ENCODE measurements at places on chromosomes 4 and X.

DNA sequence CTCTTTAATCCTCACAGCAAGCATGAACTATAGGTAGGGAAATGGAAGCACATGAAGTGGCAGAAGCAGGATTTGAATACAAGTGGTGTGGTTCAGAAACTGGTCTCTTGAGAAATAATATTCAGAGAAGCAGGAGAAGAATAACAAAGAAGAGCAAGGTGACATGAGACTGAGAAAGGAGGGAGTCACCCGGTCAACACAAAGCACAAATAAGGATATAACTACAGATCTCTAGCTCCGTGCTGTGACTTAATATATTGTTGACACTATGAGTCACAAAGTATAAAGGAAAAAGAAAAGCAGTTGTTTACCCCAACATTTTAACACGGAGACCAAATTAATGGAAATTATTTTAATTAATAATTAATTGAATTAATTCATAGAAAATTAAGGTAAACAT is 204.5 kb downstream of the CPE start:
- no peak for DNase-seq

DNA sequence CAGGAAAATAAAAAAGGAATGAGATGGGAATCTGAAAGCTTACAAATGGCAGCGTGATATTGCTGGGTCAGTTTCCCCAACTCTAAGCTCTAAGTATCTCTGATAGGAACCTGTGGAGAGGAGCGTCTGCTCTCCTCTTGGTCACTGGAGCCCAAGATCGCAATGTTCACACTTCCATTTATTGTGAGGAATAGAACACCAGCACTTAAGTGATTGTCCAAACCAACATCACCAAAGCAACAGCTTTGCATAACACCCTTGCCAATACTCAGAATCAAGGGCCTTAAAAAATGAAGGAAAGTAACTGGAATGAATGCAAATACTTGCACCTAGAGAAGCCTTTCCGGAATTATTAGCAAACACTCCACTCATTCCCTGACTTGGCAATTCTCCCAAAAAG is 46.8 kb upstream of the ATXN3L start:
- no peak for DNase-seq

DNA sequence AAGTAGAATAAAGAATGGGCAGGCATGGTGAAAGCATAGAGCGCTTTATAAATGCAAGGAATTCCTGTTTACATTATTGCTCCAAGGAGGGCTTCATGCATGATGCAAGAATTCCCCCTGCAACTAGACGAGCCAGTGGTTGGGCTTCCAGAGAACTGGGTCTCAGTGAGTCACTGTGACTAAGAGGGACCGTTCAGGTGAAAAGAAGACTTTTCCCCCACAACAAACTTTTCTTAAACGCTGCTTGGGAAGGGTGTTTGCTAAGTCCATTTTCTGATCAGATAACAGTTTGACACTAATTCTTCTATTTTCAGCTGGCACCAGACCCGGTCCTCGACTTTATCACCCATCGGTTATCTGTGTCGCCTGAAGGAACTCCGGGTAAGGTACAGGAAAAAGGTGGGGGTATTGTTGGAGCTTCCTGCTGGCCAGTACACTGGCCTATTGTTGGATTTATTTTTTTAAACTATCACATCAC is 40.1 kb downstream of the LDB2 start:
- no peak for DNase-seq

DNA sequence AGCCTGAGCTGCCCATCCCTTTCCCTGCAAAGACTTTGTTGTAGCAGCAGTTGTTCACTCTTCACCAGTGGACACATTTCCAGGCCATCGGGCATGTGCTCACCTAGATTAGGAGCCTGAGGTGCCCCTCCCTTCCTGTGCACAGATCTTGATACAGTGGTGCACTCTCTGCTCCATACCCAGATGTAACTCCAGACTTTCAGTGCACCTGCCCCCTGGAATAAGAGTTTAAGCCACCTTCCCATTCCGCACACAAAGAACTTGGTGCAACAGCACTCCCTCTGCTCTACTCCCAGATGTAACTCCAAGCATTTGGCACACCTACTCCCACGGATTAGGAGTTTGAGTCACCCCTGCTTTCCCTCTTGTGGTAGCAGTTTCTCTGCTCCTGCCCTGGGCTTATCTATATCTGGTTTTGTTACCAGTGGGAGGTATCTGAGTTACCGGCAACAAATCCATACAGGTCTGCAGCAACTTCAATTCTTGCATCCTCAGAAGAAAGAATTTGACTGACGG is 36.0 kb upstream of the PLK4 start:
- no peak for DNase-seq

- no peak for DNase-seq
Observed at GRCh38 chr4:152308951-152309350, 226.9 kb downstream of the FBXW7 start.

- no peak for DNase-seq
Observed at GRCh38 chrX:21730026-21730425, 27.9 kb downstream of the SMPX start.
